ENCODE measurements at places on chromosomes 6 and 20.
A peak's percentile ranks its signal among the peaks of the same experiment; 100 is the strongest.

DNA sequence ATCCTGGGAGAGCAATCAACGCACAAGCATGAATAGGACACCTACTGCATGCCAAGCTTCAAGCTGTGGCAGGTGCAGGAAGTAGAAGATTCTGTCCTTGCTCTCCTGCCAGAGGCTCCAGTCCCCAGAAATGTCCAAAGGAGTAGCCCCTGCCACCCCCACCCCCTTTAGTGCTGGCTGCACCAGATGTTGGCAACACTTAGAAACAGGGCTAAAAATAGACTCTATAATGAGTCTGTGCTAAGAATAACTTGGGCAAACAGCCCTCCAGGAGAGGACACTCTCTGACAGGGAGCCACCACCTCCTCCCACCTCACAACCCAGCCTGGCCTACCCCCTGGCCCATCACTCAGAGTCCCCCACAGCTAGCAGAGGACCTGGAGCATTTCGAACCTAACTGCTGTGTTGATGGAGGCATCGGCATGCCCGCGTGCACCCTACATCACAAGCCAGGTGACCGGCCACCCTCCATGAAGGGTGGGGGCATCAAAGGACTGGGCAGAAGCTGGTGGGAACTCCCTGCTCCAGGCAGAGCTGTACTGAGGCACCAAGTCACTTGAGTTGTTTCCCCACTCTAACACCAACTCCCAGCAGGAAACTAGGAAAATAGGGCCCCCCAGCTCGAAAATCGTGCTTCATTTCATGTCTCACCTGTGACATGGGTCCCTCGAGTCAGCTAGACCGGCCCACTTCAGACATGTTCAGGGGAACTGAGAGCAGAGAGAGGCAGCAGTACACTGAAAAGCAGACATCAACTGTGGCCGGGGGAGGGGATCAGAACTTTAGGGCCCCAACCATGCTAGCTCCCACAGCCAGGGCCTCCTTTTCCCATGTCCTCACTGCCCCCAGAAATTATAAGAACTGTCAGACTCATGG, 18.7 kb downstream of the TFEB start:
- no peak for DNase-seq

DNA sequence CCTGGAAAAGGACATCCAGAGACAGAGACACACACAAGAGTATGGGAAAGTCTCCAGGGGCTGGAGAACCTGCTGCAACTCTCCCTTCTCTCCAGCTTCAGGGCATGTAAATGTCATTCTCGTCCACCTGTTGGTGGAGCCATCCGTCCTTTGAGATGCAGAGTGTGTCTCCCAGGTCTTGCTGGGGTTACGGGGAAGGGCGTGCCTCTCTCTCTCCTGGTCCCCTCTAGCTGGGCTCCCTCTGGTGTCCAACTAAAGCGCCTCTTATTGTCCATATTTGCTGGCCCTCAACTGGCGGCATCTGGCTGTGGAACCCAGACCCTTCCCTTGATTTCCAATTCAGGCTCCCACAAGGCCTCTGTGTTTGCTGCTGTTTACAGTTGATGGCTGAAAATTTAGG, 244.1 kb downstream of the BMP7 start:
- no peak for DNase-seq

- no peak for DNase-seq
Measured at GRCh38 chr6:159418997-159419396, 249.8 kb downstream of the FNDC1 start.

DNA sequence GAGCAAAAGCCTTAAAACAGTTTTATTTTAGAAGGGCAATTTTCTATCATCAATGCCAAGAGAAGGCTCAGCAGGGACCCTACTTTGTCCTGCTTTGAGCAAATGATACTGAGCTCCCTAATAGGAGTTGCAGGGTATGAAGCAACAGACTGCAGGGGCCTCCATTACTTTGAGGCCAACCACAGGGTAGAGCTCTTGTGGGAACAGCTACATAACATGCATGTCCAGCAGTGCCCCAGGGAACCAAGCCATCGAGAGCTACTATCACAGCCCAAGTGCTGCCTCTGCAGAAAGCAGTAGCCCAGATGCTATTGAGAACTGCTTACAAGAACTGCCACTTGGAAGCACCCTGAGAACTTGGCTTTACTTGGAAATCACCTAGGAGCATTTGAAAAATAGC, 222.1 kb downstream of the LAMA2 start:
- DNase-seq, result no peak

GRCh38 chr6:92479831-92480230, 939.5 kb downstream of the EPHA7 start:
- DNase-seq, result no peak

- DNase-seq, result peak; percentile 40
Measured at GRCh38 chr20:5658912-5659345, 91.3 kb upstream of the SHLD1 start.

- no peak for DNase-seq
Measured at GRCh38 chr20:52905241-52905994, 66.7 kb upstream of the TSHZ2 start.

DNA sequence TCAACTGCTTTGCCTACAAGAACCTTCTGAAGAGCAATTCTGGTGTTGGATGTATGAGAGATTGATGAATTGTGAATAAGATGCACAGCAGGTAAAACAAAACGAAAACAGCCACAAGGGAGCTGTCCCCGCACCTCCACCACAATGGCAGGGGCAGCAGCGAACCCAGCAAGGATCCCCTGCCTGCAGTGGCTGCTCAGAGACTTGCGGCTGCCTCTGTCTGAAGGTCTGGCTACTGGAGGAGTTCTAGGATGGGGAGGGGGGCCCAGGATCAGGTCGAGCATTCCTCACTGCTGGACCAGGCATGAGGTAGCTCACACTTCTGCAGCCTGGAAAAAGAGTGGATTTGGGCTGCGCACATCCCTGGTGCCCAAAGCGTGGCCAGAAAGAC, 523.5 kb downstream of the CDH26 start:
- DNase-seq, result no peak

GRCh38 chr20:675453-676314, at the start of gene SCRT2:
TSS of gene SCRT2 (minus strand) at chr20:675802. CDS start at chr20:675601, 201 bp downstream.
- peak; percentile 52 for DNase-seq

DNA sequence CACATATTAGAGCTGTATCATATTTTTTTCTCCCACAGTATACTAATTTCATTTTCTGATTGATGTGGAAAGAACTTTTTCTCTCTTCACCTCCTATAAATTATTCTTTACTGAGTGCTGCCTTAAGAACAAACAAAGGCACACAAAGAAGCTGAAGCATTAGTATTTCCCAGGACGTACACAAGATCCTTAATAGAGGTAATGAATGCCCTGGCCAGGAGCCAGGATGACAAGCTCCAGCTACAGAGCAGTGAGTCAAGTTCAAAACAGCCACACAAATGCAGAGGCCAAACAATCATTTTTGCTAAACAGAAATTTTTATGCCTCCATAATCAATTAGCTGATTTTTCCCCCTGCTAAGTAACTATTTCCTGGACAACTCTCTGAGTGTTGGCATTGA, 639.6 kb downstream of the EPHA7 start:
- DNase-seq, result no peak

GRCh38 chr6:29926413-29927274, 15.7 kb upstream of the HLA-A start:
- peak; percentile 93 for DNase-seq

DNA sequence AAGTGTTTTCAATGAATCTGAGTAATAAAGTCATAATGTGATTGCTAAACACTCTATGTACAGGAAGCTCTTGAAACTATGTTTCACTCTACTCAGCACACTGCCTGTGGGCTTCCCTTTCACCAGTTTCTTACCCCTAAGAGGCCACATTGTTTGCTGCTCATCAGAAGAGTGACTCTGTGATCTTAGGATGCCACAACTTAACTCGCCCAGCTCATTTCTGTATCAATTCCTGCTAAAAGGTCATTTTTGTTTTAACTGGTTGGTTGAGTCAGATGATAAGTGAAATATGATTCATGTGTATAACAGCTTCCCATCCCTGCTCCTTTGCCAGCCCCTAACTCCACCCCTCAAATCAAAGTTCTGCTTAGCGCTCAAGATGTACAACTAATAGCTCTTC, 9.8 kb upstream of the NDUFAF4 start:
- DNase-seq, result no peak

DNA sequence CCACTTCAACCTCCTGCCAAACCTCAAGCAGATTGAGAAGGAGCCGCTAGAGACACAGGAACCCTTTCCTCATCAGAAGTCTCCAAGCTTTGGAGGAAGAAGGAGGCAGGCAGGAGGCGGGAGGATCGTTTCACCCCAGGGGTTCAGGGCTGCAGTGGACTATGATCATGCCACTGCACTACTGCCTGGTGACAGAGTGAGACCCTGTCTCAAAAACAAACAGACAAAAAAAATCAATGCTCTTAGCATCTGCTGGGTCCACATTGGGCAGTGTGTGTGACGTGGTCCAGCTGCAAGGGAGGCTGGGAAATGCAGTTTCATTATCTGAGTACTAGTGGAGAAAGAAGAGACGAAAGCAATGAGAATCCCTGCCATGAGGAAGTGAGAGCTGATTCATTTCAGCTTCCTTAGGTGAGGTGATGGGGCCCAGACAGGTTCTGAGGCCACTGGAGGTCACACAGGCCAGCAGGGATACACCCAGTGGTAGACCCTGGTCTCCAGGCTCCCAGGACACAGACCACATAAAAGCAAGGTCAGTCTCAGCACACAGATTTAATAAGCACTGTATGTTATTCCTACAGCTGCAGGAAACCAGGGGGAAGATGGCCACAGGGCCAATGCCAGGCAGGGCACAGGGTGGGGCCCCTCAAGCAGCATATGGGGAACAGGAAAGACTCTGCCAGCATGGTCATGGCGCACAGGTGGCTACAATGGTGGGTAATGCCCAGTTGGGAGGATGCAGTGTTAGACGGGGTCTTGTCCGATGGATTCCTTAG, 4.3 kb downstream of the GFRA4 start:
- DNase-seq, result no peak

DNA sequence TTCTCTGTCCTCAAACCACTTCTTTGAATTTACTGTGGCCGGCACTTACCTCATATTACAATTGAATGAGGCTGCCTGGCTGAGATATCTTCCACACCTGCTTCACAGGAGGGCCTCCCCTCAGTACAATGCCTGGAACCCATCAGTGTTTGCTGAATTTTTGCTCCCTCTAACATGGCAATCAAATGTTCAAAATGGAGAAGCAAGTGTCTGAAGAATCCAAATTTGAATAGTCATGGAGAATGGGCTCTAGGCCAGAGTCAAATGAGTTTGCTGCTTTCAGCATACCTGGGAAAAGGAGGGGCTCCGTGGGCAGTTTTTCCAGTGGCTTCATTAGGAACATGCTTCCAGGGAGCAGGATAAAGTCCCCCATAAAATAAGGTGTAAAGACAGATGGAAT, 564.8 kb downstream of the UTRN start:
- DNase-seq, result no peak

GRCh38 chr20:33688938-33689424, 2.8 kb upstream of the E2F1 start:
- DNase-seq, result no peak

DNA sequence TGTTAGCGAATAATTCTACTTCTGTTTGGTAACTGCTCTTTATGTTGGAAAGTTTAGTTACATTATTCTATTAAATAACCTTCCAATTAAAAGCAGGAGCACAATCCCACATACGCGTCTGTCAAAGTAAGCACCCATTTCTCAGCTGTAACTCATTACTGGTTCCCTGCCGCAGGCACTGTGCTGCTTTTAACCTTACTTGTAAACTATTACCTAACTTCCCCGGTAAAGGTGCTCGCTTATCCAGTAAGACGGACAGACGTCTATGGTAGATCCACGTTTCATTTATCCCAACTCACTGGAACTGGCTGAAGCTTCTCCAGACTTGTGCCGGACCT, 529 bp upstream of the ENPP4 start:
- no peak for DNase-seq

DNA sequence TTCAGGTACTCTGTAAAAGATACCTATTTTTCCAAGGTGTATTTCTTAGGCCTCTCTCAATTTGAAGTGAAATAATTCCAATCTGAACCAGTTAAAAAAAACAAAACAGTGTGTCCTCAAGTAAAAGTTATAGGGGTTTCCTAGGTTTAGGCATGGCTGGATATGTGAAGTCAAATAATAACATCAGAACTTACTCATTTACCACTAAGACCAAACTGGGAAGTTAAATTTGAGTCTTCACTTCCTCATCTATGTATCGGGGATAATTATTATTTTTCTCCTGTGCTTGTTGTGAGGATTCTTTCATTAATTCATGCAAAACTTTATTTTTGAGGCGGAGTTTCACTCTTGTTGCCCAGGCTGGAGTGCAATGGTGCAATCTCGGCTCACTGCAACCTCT, 86.2 kb upstream of the PTPRK start:
- no peak for DNase-seq

- peak; percentile 45 for DNase-seq
Measured at GRCh38 chr6:53437557-53438202, 88.9 kb upstream of the ELOVL5 start.

DNA sequence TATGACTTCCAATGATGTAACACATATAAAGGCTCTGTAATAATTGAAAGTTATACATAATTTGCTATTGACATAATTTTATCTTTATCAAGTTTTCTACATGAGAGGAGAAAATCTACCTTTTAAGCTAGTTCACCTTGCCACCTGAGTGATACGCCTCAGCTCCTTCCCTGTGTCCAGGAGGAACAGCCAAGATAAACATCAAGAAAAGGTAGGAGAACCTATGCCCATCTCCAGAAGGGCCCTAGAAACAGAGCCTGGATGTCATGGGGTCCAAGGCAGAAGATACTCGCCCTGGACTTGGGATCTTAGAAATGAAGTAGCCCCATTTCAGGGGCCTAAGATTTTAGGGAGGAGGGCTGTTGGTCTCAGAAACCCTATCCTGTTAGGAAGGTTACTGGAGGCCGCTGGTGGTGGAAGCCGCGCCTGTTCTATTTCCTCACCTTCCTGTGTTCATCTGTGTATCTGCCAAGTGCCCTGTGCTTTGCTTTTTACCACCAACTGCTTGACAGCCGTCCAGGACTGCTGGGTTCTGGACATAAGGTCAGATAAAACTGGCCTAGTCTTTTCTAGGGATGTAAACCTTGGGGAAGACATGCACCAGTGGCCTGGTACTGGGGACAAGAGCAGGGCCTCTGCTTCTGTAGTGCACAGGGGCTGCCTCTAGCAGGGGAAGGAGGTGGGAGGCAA, 178.5 kb downstream of the ARID1B start:
- DNase-seq, result no peak

DNA sequence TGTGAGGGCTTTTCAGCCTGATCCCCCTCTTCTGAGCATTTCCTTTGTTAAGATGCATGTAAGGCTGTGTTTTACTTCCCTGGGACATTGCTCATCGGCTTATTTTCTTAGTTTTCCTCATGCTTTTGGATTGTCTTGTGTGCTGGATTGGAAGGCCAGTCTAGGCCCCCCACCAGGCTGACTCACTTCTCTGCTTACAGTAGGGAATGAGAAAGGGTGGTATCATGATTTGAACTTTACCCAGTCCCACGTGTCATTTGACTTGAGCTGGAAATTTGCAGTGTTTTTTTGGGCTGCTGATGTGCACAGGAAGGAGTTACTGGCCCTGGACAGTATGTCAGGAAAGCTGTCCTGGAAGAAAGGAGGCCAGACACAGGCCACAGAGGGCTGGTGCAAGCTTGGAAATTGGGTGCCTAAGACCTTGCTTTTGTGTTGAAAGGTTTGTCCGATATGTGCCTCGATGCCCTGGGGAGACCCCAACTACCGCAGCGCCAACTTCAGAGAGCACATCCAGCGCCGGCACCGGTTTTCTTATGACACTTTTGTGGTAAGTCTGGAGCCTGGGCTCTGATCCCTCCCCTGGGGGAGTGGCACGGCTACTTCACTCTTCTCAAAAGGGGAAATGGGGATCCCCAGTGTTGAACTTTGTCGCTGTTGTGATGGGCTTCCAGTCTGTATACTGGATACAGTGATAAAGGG, 12.8 kb downstream of the RNF114 start:
- no peak for DNase-seq

- DNase-seq, result peak; percentile 5
Measured at GRCh38 chr6:169972736-169973135, 221.3 kb downstream of the ERMARD start.

GRCh38 chr6:133404728-133405127, 163.6 kb downstream of the EYA4 start:
- DNase-seq, result no peak

All from CD4-positive, alpha-beta T cell treated with Interleukin-4 for 1 hour (primary cell).